ENCODE measurements at places on chromosomes 4 and X.
A peak's percentile ranks its signal among the peaks of the same experiment; 100 is the strongest.

DNA sequence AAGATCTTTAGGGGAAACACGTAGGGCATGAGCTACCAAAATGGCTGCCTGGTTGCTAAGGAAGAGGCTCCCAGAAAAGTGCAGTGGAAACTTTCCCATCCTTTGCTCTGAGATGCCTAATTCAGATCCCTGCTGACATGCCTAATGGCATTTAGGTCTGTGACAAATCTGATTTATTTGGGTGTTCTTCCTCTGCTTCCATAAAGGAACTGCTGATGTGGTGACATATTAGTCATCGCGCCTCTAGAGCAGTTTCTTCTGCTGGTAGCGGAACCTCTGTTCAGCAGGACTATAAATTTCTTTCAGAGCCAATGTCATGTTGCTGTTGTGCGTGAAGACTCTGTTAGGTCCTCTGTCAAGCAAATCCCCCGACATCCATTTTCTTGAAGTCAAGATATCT is 310.0 kb downstream of the PDHA2 start:
- no peak for DNase-seq

DNA sequence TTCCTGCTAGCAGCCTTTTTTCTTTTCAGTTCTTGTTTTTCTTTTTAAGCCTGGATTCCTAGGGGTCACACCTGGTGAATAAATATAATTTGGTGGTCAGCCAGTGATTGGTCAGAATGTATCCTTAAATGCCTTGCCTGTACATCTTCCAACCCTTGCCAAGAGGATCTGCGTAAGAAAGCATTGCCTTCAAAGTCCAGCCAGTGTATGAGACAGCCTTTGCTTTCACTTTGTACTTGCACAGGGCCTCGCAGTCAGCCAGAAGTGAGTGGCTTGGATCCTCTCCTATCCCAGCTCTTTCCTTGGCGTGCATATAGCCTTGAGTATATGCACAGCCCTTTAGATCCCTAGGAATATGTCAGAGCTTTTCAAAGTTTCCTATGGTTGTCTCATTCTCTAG is 22.2 kb downstream of the KANTR start:
- peak; percentile 7 for DNase-seq

GRCh38 chr4:2866891-2867290 is 23.2 kb downstream of the ADD1 start:
- peak; percentile 41 for DNase-seq

GRCh38 chr4:42672359-42673081 is 15.6 kb upstream of the ATP8A1 start:
- no peak for DNase-seq

DNA sequence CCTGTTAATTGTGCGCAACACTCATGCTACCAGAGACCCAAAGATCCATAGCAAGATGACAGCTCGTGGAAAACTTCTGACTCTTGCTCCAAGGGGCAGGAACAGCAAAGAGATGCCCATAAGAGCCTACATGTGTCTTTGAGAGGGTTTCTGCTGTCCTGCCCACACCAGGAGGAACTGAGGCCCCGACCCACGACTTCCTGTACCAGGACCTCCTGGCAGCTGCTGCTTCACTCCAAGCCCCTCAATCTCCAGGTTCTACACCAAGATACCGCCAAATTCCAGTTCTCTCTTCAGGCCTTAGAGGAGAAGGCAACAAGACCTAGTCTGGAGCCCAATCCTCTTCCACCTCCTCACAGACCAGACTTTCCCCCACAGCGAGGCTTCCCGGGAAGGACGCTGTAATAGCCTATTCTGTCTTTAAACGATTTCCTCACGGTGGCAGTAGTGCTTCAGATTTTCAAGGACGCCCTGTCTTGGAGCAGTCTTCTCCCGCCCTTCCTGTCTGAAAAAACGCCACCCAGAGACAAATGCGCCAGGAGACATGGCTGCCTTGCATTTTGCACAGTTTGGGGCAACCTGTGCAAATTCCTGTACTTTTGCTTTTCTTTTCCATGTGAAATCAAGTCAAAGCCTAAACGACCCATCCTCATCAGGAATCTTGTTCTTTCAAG is 230.2 kb upstream of the STK26 start:
- DNase-seq, result peak; percentile 3

GRCh38 chr4:4842476-4843441 is 16.7 kb upstream of the MSX1 start:
- DNase-seq, result no peak

- DNase-seq, result no peak
Measured at GRCh38 chr4:16583764-16584163, 314.7 kb downstream of the LDB2 start.

DNA sequence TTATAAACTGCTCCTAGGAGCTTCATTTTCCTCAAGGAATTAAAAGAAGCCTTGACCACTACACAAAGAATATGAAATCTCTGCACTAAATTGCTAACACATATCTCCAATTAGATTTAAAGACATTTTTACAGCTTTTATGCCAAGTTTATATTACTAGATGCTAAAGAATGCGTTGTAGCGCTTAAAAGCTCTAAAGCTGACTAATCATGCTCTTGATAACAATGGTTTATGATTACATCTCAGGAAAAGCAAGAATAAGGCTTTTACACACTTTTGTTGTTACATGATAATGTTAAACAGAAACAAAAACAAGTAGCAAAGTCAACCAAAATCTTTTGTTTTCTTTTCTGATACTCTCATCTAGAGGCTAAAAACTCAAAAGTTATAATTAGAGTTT is 44.7 kb downstream of the SLC10A7 start:
- peak; percentile 31 for DNase-seq

GRCh38 chr4:33493231-33493630 is 2751.1 kb downstream of the ARAP2 start:
- DNase-seq, result no peak

DNA sequence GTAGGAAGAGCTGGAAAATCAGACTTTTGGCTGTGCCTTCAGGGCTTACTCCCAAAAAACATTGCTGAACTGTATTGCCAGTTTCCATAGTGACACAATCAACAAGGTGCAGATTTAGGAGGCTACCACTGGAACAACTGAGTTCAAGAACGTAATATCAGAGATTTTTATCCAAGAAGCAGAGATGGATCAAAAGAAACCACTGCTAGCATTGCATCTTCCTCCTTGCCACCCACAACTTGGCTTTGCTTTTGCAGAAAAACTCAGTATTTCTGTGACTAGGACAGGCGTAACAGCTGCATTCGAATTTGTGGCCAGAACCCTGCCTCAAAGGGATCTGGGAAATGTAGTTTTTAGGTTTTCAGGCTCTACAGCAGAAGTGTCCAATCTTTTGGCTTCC is 27.8 kb upstream of the WDFY3 start:
- DNase-seq, result peak; percentile 3

GRCh38 chr4:142408003-142408441 is 438.1 kb downstream of the INPP4B start:
- peak; percentile 81 for DNase-seq

- DNase-seq, result no peak
Measured at GRCh38 chr4:119897260-119897659, 169.4 kb downstream of the MAD2L1 start.

- DNase-seq, result peak; percentile 87
Measured at GRCh38 chr4:23934915-23935314, 45.1 kb upstream of the PPARGC1A start.

DNA sequence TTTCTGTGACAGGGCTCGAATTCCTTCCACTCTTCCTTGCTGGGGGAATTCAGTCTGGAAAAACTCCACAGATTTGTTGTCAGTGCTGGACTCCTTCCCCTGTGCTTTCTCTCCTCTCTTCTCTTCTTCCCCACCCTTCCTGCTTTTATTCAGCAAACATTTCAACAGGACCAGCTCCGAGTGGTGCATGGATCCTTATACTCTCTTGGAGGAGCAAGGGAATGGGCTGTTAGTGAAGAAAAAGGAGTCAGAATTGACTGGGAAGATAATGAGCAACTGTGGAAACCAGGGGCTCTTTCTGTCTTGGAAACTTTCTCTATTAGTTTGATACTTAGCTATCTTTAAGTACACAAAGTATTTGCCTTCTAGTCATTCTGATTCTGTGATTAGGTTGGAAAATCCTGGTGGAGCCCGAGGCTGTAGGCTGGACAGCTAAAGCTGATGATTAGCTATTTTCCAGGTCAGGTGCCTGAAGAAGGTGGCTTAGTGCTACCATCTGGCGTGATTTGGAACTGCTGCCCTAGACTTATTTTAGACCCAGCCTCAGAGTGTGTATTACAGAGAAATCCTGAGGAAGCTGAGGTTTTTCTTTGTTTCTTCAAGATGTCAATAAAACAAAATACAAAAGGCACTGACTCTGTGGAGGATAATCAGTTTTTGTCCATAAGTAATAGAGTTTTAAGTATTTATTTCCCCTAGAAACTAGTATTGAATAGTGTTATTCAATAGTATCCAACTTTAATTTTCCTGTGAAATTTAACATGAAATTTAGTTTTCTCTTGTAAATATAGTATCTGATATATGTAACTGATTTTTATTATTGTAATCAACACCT is 38.4 kb downstream of the NAP1L5 start:
- peak; percentile 73 for DNase-seq

- peak; percentile 12 for DNase-seq
Measured at GRCh38 chr4:1208266-1208961, 36.0 kb upstream of the SPON2 start.

- peak; percentile 52 for DNase-seq
Measured at GRCh38 chrX:120839491-120839890, 36.2 kb downstream of the CT47B1 start.

DNA sequence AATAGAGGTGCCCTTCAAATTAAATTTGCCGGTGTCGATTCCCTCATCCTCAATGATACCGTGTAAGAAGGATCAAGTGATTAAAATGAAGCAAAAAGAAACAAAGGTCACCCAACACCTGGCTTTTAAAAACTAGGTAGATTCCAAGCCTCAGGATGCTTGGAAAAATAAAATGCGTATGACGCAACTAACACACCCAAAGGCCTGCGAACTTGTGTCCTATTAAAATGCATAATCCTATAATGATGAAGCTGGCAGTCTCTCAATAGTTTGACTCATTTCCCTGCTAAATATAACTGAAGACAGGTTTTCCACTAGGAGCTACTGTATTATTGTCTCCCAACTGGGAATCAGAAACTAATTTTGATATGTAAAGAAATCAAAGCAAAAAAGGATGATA is 263.2 kb downstream of the DHX15 start:
- peak; percentile 10 for DNase-seq

DNA sequence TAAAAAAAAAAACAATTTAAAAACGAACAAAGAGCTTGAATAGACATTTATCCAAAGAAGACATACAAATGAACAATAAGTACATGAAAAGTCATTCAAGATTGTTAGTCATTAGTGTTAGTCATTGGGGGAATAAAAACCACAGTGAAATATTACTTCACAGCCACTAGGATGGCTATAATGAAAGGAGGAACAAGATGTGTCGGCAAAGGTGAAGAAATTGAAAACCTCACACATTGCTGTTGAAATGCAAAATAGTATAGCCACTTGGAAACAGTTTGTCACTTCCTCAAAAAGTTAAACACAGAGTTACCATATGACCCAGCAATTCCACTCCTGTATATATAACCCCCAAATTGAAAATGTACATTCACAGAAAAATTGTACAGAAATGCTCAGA is 45.2 kb upstream of the SLC39A8 start:
- no peak for DNase-seq

DNA sequence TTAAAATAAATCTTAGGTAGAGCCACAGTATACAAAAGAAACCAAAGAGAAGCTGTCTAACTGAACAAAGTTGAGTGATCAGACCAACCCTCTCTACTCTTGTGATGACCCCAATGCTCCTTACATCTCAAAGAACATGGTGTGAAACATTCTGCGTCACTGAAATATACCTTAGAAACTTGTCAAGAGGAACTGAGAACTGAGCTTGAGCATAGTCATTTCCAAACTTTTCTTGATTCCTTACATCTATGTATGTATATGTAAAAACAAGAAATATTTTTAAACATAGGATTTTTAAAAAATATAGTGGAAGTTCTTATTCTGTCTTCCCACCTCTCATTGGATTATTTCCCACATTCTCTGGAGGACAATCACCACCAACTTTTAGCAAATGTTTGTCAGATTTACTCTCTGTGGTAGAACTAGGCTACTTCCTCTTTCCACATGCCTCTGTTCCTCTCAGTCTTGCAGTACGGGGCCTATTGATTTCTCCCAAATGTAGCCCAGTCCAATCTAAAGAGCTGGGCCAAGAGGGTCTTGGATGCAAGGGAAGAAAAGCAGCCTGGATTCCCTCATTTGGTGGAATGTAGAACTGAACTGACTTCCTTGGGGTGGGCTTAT is 98.2 kb upstream of the HHIP start:
- DNase-seq, result no peak

- DNase-seq, result no peak
Measured at GRCh38 chrX:125654501-125654900, 334.8 kb downstream of the TEX13C start.

DNA sequence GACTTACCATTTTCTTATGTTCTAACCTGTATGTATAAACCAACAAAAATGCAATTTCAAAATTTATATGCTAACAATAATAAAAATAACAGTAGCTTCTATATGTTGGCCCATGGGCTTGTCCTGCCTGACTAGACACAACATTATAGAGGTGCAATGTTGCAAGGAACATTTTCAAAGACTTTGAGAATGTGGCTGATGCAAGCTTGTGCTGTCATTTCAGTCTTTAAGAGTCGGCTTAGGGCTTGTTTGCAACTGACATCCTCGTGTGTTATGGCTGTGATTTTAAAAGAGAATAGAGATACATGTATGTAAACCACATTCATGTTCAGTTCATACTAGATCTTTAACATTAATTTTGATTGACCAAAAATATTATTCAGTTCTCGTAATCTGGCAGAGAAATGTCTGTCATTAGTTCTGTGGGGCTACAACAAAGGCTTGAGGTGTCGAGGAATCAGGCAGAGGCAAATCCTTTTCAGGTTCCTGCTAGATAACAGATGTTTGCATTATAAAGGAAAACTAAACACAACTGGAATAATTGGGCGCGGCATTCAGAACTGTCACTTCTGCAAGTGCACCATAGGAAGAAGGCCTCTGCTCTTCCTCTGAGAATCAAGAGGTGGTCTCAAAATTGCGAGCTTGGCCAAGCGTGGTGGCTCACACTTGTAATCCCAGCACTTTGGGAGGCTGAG is 13.1 kb downstream of the TMSB4X start:
- no peak for DNase-seq

DNA sequence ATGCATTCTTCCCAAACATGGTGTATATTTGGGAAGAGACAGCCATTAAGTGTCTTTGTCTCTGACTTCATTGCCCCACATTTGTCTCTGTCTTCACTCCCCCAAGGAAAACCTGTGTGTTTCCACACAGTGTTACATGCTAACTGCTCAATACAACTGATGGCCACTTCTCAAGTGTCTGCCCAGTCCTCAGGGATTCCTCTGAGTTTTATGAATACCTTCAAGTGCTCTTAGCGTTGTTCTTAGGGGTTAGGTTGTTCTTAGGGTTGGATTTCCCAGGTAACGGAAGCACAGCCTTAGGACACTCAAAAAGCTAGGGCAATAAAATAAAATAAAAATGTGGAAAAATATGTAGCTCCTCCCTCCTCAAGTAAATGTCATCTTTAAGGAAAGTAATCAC is 64.7 kb upstream of the PLAC8 start:
- DNase-seq, result no peak

- no peak for DNase-seq
Measured at GRCh38 chr4:152112190-152112589, 351.4 kb upstream of the GATB start.
